Fibroblast of lung (primary cell): ENCODE measurements at places on chromosomes 4 and X.

- peak; percentile 5 for DNase-seq
These were observed 99.0 kb downstream of the ARSJ start for GRCh38 chr4:113880240-113881028.

- DNase-seq: no peak
These were observed 172.7 kb downstream of the BTC start for GRCh38 chr4:74621616-74622015.

DNA sequence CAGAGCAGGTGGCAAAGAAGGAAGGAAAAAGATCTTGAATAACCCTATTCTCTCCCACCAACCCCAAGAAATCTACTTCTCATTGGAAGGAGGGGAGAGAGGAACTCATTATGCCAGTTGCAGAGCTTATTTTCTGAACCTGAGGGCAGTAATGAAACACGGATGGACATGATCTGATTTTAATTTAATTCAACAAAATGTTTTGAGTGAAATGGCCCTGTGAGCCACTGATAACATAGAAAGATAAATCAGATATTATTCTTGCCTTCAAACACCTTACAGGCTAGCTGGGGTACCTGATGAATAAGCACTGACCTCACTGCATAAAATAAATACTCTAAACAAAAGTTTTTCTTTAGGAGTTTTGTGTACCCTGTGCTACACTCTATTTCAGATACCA lies 30.3 kb downstream of the DAPP1 start:
- no peak for DNase-seq

GRCh38 chr4:73742490-73743160 lies 2.3 kb downstream of the CXCL8 start:
- DNase-seq: no peak

DNA sequence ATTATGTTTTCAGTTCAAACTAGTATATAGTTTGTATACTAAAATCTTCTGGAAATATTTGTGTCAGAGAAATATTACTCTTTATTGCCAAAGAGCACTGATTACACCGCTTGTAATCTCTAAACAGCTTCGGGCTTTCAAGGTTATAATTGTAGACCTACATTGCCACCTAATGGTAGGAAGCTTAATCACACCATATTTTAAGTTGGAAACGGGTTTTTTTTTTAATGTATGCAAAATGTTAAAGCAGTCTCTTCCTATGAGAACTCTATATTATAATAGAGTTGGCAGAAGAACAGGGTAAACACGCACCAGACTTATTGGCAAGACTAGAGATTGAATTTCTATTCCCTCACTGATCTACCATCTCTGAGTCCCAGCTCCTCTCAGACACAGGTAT lies 19.5 kb upstream of the NFXL1 start:
- DNase-seq: peak; percentile 76

DNA sequence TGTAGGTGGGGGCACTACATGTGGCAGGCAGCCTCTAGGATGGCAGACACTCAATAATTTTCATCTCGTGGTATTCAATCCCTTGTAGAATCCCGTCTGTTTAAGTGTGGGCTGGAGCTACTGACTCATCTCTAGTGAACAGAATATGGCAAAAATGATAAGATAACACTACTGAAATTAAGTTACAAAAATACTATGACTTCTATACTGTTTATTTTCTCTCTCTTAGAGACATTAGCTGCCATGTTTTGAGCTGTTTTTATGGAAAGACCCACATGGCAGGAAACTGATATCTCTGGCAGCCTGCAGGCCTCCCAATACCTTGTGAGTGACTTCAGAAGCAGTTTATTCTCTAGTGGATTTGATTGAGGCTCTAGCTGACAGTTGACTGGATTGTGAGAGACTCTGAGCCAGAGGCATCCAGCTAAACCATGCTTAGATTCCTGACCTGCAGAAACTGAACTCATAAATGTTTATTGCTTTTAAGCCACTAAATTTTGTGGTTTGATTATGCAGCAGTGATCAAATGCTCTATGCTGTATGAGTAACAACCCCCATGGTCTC lies 298.8 kb upstream of the CTSO start:
- DNase-seq: peak; percentile 53

DNA sequence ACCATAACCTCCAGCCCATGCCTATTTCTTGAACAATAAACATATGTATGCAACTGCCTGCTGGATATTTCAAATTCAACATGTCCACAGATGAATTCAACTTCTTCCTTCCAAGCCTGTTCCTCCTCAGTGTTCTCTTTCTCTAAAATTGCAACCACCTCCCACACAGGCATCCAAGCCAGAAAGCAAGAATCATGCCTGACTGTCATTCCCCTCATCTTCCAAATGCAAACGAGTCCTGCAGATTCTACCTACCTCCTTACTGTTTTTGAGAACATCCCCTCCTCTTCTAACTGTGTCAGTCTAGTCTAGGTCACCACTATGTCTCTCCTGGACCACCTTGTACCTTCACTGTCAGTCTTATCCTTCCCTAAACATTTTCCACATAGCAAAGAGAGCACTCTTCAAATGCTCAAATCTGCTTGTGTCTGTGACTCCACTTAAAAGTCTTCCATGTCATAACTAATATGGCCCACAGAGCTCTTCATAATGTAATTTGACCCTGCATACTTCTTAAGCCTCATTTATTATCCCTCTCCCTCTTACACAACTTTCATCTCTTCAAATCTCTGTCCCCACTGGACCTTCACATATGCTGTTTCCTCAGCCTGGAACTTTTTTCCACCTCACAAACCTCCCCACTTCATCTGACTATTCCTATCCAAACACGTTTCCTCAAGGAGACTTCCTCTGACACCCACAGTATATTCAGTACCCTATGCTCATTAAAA lies 25.7 kb downstream of the MAPK10 start:
- DNase-seq: no peak

- DNase-seq: no peak
These were observed 61.4 kb upstream of the ENPEP start for GRCh38 chr4:110414561-110414920.

- DNase-seq: no peak
These were observed 133.4 kb upstream of the NAP1L5 start for GRCh38 chr4:88831031-88831430.

DNA sequence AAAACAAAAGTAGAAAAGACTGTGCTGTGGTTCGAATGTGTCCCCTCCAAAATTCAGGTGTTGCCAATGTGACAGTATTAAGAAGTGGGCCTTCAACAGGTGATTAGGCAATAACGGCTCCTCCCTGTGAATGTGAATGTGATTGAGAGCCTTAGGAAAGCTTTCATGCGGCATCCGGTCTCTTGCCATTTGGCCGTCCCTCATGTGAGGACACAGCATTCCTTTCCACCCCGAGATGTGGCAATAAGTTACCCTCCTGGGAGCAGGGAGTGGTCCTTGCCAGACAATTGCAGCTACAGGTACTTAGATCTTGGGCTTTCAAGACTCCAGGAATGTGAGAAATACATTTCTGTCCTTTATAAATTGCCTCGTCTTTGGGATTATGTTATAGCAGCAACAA lies 129.3 kb downstream of the CPEB2 start:
- DNase-seq: no peak

DNA sequence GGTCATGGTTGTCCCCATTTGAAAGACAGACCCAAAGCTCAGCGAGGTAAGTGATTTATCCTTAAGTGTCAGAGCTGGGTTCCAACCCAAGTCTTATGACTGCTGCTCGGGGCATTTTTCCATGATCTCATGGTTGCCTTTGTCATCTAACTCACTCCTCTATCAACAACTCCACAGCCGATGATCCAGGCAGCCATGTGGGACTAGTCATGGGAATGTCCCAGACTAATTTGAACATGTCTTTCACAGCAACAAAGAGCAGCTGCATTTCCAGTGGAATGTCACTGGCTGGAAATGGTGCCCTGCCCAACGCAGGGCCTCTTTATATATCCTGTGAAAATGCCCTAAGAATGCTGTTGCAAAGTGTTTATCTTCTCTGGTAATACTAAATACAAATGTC lies 284.8 kb upstream of the PPARGC1A start:
- DNase-seq: peak; percentile 25

DNA sequence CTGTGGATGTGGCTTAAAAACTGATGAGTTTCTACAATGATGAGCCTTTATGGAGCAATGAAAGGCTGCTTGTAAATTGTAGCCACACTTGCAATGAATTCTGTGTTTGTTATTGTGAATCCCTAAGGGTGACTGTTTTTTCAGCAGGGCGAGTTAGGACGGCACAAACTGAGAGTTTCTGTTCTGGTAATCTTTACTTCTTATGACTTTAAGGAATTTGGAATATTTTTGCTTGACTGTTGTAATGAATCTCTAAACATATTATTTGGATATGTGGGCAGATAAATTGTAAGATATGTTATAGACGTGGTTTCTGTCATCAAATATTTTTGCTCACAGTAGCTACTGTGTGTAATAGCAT lies 22.2 kb downstream of the RBPJ start:
- DNase-seq: peak; percentile 69

DNA sequence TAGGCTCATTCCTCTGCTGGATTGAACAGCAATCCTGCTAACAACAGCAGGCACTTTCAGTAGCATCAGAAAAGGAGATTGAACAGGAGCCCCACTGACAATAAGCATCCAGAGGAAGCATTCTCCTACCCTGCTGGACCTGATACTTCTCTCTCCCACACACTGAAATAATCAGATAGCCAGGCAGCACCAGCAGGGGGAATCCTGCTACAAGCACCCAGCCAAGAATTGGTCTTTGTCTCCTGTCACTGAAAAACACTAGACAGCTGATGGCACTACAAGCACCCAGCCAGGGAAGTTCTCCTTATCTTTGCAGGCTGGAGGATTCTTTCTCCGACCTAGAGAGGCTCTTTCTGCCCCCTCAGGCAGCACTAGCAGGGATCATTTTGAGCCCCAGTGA lies 444.3 kb upstream of the GRIA3 start:
- no peak for DNase-seq

- DNase-seq: no peak
These were observed 109.3 kb upstream of the LRPAP1 start for GRCh38 chr4:3641501-3641900.

DNA sequence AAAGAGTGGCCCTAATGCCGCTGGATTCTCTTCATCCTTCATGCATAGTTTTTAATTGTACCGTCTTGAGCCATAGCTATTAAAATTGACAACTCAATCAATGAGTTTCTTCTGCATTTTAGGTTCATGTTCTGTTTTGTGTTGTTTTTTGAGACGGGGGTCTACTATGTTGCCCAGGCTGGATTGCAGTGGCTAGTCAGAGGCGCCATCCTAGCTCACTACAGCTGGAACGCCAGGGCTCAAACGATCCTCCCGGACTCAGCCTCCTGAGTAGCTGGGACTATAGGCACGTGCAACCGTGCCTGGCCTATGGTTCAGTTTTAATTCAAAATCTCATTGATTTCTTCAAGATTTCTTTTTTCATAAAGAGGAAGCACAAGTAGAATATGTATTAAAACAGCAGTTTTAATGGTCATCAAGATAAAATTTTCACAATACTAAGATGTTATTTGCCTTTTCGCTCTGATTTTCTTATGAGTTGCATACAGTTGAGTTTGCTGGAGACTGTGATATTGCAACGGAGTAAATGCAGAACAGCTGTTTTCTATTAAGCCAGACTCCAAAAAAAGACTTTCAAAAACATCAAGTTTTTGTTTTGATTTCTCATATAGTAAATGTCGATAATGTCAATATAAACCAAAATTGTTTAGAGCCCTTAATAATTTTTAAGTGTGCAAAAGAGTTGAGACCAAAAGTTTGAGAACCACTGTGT lies 1.1 kb upstream of the STX18 start:
- no peak for DNase-seq

DNA sequence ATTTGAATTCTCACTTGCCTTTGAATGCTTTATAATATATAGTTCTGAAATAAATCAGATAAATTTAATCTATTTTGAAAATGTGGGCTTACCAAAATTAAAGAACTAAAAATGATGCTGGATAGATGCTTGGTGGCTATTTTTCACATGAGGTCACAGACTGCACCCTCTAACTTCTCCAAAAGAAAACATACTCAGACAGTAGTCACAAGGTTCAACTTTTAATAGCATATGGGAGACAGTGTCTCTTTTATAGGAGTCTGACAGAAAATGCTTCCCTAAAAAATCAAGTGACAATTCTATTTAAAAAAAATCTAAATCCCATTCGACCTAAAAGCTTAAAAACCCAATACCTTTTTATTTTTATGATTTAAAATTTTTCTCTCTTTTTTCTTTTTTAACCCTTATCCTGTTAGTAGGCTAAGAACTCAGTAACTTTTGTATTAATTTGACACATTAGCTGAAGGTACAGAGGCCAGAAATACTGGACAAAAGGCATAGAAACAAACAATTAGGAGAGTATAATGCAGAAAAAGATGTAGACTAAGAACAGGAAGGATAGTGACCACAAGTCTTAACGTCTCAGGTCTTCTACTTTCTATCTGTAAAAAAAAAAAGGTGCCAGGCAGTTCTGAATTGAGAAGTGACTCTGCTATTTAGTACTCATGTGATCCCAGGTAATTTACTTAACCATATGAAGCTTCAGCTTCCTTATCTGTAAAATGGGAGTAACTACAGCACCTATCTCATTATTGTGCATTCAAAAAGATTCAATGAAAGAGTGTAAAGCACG lies 7.6 kb downstream of the TIGD4 start:
- no peak for DNase-seq
